ENCODE measurements at places on chromosomes 2 and 18.

DNA sequence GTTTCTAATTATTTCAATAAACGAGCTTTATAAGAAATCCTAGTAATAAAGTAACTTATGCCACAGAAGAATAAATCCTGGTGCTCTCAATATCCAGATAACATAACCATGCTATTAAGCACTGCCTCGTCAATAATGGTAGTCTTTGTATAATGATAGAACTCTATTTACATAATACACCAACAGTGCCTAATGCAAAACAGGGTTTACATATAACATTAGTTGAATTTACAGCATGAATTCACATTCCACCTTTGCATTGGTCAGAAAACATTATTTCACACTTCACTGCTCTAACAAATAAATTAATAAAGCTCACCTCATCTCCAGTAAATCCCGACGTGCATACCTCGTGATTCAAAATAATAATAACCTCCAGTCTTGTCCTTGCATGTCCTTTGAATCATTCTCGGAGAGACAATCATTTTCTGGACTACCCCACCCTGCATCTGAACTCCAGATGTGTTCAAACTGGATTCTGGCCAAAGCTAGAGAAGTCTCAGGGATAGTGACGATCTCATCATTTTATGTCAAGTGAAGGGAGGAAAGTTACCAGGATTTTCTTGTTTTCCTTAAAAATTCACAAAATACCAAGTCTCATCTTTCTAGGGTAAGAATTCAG, 189.2 kb downstream of the NCKAP5 start:
- no peak for DNase-seq

GRCh38 chr18:79770826-79771225, 26.9 kb upstream of the KCNG2 start:
- no peak for DNase-seq

- DNase-seq: no peak
Observed at GRCh38 chr2:186101616-186102015, 363.0 kb downstream of the FSIP2 start.

GRCh38 chr18:35484034-35484433, 13.7 kb downstream of the INO80C start:
- DNase-seq: no peak

GRCh38 chr2:201969938-201970785, 63.5 kb upstream of the FZD7 start:
- no peak for DNase-seq
